ENCODE measurements at places on chromosomes 2 and 18. TPM values are rescaled to one million over a fixed set of nuclear protein-coding genes. Genes with fewer than 3 reads are reported as not detected.

- H3K4me1 ChIP-seq: no peaks in the 10 kb centered on the region
- DNase-seq: no peak
- no peak overlapping the region for H3K4me3 ChIP-seq
- no peaks in the 10 kb centered on the region for H3K36me3 ChIP-seq
- H3K27ac ChIP-seq: no peak overlapping the region
- no peaks in the 10 kb centered on the region for H3K27me3 ChIP-seq
Measured at GRCh38 chr2:233772583-233772982, 5.5 kb upstream of the MROH2A start.

GRCh38 chr2:158718196-158718585 lies 76.9 kb upstream of the DAPL1 start:
- H3K4me1 ChIP-seq: no peaks in the 10 kb centered on the region
- H3K27ac ChIP-seq: no peak overlapping the region
- no peaks in the 10 kb centered on the region for H3K36me3 ChIP-seq
- DNase-seq: no peak
- no peaks in the 10 kb centered on the region for H3K27me3 ChIP-seq

GRCh38 chr18:79657342-79657996 lies 22.1 kb upstream of the CTDP1 start:
- H3K27me3 ChIP-seq: no peaks in the 10 kb centered on the region
- H3K27ac ChIP-seq: no peak overlapping the region
- H3K36me3 ChIP-seq: no peaks in the 10 kb centered on the region
- no peaks in the 10 kb centered on the region for H3K4me1 ChIP-seq
- no peak for DNase-seq

GRCh38 chr2:155157065-155157464 lies 458.6 kb downstream of the KCNJ3 start:
- H3K36me3 ChIP-seq: no peaks in the 10 kb centered on the region
- DNase-seq: no peak
- H3K4me1 ChIP-seq: no peaks in the 10 kb centered on the region
- H3K27ac ChIP-seq: no peak overlapping the region

Gene ATL2
- total RNA-seq: 51.5 TPM

- H3K36me3 ChIP-seq: no peaks in the 10 kb centered on the region
- no peaks in the 10 kb centered on the region for H3K27me3 ChIP-seq
- H3K27ac ChIP-seq: no peak overlapping the region
- H3K4me1 ChIP-seq: no peaks in the 10 kb centered on the region
- DNase-seq: no peak
- H3K4me3 ChIP-seq: no peak overlapping the region
Measured at GRCh38 chr2:230942371-230942770, 17.3 kb upstream of the GPR55 start.

Measured in CD4-positive, alpha-beta memory T cell (primary cell).